Large intestine (tissue), 12 donors: ENCODE measurements at places on chromosomes 16 and 17.
A peak's percentile ranks its signal among the peaks of the same experiment; 100 is the strongest.

DNA sequence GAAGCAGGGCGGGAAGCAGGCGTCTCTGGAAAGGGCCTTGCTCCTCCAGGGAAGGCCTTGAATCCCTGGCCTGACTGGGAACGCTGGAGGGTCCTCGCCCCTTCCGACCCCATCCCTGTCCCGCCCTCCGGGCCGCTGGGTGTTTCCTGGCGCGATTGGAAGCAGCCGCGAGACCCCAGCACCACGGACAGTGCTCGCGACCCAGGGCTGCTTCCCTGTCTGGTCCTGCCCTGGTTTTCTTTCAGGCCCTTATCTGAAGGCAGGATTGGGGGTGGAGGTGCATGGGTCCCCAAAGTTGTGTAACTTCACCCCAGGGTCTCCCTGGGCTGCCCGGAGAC is 2.1 kb downstream of the MGAT5B start:
- DNase-seq, result no peak

DNA sequence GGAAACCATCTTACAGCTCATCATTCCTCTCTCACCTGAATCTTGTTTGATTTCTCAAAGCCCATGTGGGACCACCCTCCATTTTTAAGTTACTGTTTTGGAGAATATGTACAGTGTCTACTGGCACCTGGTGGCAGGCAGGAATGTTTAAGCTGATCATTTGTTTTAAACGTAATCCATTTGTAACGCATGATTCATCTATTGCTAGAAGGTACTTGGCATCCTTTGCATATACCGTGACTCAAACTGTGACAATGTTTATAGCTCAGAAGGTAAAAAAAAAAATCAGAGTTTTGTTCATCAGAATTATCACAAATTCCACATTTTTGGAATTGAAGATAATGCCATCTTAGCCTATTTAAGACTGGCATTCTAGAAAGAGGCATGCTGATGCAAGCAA is 1007.5 kb upstream of the EEF2KMT start:
- no peak for DNase-seq

DNA sequence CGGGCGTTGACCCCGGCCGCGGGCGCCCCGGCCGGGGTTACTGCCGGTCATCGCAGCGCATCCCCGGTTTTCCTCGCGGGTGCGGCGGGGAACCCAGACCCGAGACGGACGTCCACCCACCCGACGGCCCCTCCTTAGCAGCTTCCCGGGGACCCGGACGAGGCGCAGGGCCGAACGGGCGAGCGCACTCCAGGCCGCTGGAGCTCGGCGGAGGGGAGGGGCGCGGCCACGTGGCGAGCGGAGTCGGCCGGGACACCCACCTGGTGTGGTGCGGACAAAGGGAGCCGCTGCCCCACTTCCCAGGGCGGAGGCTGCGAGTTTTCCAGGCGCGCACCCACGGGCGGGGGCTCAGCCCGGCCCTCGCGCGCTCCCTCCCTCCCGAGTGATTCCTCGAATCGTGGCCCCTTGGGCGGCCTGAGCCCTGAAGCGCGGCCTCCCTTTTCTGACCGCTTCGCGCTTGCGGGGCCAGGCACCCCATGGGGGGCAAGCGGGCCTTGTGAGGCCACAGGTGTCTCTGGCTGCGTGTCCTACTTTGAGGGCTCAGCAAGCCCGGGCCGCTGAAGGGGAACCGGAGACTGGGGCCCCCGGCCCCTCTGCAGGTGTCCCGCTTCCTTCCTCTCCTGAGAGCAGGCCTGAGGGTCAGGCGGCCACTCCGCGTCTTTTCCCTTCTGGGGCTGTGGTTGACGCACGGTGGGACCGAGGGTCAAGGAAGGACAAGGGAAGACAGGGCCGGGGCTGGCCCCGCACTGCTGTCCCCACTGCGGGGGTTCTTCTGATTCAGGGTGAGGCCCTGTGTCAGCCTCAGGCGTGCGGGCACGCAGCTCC is 1.1 kb upstream of the FASN start:
- no peak for DNase-seq

GRCh38 chr17:31509095-31509804 is 117.8 kb downstream of the RAB11FIP4 start:
- DNase-seq, result no peak

DNA sequence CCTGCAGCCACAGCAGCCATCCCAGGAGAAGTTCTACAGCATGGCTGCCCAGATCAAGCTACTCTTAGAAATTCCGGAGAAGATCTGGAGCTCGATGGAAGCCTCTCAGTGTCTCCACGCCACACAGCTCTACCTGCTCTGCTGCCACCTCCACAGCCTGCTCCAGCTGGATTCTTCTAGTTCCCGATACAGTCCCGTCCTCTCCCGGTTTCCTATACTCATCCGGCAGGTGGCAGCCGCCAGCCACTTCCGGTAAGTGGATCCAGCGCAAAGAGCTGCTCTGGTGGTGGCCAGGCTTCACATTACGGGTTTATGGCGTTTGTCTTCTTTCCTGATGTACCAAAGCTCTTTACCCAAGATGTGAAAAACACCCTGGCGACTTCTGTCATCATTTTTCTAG is 3.6 kb downstream of the COG1 start:
- peak; percentile 58 for DNase-seq

- DNase-seq, result no peak
Observed at GRCh38 chr17:31511195-31511578, 119.7 kb downstream of the RAB11FIP4 start.

- no peak for DNase-seq
Observed at GRCh38 chr16:3781421-3781820, 64.1 kb upstream of the TRAP1 start.

DNA sequence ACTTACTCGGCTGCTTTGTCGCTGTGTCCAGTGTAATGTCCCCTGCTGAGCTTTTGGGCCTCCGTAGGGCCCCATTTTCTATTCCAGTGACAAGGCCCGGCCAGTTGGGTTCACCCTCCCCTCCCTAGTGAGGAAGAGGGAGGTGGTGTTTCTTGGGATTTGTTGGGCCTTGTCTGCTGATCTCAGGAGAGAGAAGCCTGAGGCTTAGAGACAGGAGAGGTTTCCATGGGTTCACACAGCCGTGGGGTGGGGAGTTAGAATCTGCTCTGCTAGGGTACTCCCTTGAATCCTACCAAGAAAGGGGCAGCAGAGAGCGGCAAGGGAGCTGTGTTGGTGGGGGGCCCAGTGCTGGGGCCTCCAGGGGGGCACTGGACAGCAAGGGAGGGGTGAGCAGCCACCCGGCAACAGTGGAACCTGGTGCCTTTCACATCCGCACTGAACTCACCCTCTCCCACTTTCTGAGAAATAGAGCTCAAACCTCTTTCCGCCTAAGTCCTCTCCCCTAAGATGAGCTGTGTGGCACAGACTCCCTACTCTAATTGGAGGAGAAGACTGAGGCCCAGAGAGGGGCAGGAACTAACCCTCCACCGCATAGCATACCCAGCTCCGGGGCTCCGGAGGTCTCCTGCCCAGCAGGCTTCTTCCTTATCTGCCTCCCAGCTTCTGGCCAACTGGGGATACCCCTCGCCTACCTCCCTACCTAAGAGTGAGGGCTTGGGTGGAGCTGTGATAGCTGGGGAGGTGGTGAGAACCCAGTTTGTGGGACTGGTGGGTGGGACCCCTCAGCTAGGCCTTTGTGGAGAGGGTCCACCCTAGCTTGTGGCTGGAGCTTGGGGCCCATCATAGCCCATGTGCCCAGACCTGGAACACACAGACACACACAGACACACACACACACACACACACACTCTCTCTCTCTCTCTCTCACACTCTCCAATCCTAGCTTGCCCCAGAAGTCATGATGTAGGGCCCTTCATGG is 6.8 kb downstream of the TBKBP1 start:
- no peak for DNase-seq

GRCh38 chr17:44308865-44309264 is 464 bp downstream of the RUNDC3A start:
- DNase-seq, result no peak

GRCh38 chr16:804193-805048 is 3.9 kb upstream of the GNG13 start:
- no peak for DNase-seq

GRCh38 chr17:57471868-57472368 is 215.6 kb downstream of the MSI2 start:
- no peak for DNase-seq
